ENCODE measurements at places on chromosomes 2 and 18.

DNA sequence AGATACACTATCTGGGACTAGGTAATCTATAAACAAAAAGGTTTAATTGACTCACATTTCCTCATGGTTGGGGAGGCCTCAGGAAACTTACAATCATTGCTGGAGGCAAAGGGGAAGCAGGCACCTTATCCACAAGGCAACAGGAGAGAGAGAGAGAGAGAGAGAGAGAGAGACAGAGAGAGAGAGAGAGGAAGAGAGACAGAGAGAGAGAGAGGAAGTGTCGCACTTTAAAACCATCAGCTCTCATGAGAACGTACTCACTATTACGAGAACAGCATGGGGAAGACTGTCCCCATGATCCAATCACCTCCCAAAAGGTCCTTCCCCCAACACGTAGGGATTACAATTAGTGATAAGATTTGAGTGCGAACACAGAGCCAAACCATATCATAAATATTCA is 253.5 kb upstream of the TRIB2 start:
- no peak for DNase-seq

GRCh38 chr2:155310589-155310988 is 612.1 kb downstream of the KCNJ3 start:
- DNase-seq = no peak

DNA sequence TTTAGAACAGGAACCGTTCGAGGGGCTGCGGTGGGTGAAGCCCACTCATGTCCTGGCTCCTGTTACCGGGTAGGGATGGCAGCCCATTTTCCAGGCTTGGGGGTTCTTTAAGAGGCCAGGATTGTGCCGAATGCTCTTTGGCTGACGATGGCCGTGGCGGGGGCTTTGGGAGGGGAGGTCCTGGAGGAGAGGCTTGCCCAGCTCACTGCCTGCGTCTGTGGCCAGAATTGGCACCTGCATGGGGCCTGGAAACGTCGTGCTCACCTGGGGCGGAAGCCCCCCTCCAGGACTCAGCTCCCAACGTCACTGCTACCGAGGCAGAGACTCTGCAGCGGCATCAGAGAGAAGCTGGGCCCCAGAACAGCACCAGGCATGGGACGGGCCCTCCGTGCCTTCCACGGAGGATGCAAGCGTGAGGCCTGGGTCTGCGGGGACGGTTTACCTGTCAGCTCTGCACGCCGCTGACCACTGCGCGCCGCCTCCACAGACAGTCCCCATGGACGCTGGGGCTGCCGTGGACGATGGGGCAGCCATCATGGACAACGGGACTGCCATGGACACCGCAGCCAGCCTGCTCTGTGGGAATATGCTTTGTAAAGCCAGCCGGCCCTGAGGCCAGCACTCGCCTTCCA is 82.9 kb downstream of the NFATC1 start:
- DNase-seq = no peak

- no peak for DNase-seq
Observed at GRCh38 chr18:22207021-22207758, 37.8 kb downstream of the GATA6 start.

Data from CD4-positive, alpha-beta T cell (primary cell).